ENCODE measurements at places on chromosomes 3 and 15.
A peak's percentile ranks its signal among the peaks of the same experiment; 100 is the strongest.

GRCh38 chr15:96170979-96171739 lies 159.3 kb upstream of the NR2F2 start:
- DNase-seq = no peak

GRCh38 chr15:49606594-49606993 lies 14.0 kb downstream of the FAM227B start:
- no peak for DNase-seq

DNA sequence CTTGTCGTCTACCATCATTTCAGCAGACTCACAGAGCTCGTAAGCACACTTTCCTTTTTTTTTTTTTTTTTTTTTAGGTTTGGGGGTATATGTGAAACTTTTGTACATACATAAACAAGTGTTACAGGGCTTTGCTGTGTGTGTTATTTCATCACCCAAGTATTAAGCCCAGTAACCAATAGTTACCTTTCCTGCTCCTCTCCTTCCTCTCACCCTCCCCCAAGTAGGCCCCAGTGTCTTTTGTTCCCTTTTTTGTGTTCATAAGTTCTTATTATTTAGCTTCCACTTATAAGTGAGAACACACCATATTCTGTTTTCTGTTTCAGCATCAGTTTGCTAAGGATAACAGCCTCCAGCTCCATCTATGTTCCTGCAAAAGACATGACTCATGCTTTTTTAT lies 746.8 kb downstream of the GRM7 start:
- no peak for DNase-seq

DNA sequence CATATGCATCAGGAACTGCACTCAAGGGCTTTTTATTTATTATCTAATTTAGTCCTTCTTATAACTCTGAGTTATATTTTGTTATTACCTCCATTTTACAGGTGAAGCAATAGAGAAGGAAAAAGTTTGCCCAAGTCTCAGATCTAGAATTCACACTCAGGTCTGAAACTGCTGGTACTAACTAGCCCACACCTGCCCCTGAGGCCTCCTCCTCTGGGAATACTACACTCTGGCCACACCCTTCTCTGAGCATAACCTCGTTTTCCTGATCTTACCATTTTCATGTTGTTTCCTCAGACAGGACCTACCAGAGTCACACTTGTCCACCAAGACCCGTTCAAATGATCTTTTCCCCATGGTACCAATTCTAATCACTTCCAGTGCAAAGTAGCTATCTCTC lies 94.1 kb upstream of the CHRM5 start:
- no peak for DNase-seq

GRCh38 chr3:60992395-60992794 lies 258.9 kb downstream of the FHIT start:
- peak; percentile 15 for DNase-seq

DNA sequence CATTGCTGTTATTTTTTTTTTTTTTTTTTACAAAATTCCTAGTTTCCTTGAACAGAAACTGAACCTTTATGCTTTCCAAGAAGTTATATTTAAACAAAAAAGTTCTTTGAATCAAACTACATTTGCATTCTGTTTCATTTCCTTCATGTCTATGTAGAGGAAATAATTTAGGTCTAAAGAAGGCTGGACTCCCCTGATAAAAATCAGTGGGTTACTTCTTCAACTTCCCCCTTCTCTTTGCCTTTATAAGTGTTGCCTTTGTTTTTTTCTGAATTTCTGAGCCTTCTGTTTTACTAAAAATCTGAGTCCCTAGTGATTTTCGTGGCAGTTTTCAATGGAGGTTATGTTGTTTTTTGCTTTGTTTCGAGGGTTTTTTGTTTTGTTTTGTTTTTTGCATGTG lies 152.8 kb downstream of the CHDH start:
- DNase-seq = peak; percentile 10

GRCh38 chr3:23549148-23549910 lies 256.4 kb upstream of the UBE2E1 start:
- no peak for DNase-seq

- no peak for DNase-seq
Measured at GRCh38 chr3:179973931-179974361, 62.8 kb downstream of the PEX5L start.

Data from hematopoietic multipotent progenitor cell treated with erythropoietin and hydrocortisone succinate and interleukin-3 and kit ligand, for 8 days (in vitro differentiated cells).